Naive thymus-derived CD8-positive, alpha-beta T cell (primary cell): ENCODE measurements at places on chromosomes 7 and 10. TPM values are rescaled to one million over a fixed set of nuclear protein-coding genes. Genes with fewer than 3 reads are reported as not detected.
A peak's percentile ranks its signal among the peaks of the same experiment; 100 is the strongest.

DNA sequence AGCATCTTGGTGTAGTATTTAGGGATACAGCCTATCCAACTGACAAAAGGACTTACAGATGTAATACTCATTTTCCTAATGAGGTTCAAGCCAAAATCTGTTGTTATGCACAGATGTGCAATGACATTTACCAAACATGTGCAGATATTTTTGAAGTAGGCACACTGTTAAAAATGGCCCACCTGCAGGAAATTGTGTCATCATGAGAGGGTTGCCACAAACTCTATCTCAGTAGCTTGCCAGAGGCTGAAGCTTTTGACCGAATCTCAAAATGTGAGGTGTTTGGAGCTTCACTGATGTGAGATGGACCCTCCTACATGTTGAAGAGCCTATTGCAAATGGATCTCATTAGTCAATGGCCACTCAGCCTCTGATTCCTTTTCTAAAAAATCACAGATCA, 89.7 kb upstream of the CSTF2T start:
- DNase-seq: no peak
- H3K4me1 ChIP-seq: no peaks in the 10 kb centered on the region
- no peaks in the 10 kb centered on the region for H3K27me3 ChIP-seq
- no peak overlapping the region for H3K27ac ChIP-seq
- peaks cover 3% of the 10 kb centered on the region for H3K36me3 ChIP-seq
- no peak overlapping the region for H3K4me3 ChIP-seq

- no peaks in the 10 kb centered on the region for H3K27me3 ChIP-seq
- no peak overlapping the region for H3K4me3 ChIP-seq
- no peaks in the 10 kb centered on the region for H3K4me1 ChIP-seq
- no peaks in the 10 kb centered on the region for H3K36me3 ChIP-seq
Observed at GRCh38 chr7:34497153-34497777, 160.8 kb upstream of the NPSR1 start.

- DNase-seq: peak; percentile 30
- H3K4me1 ChIP-seq: peaks cover 57% of the 10 kb centered on the region
- H3K27ac ChIP-seq: peak overlapping the region; percentile 90
- peak overlapping the region; percentile 69 for H3K4me3 ChIP-seq
- peaks cover 72% of the 10 kb centered on the region for H3K36me3 ChIP-seq
Observed at GRCh38 chr10:11225935-11226334, 208.3 kb downstream of the CELF2 start.

DNA sequence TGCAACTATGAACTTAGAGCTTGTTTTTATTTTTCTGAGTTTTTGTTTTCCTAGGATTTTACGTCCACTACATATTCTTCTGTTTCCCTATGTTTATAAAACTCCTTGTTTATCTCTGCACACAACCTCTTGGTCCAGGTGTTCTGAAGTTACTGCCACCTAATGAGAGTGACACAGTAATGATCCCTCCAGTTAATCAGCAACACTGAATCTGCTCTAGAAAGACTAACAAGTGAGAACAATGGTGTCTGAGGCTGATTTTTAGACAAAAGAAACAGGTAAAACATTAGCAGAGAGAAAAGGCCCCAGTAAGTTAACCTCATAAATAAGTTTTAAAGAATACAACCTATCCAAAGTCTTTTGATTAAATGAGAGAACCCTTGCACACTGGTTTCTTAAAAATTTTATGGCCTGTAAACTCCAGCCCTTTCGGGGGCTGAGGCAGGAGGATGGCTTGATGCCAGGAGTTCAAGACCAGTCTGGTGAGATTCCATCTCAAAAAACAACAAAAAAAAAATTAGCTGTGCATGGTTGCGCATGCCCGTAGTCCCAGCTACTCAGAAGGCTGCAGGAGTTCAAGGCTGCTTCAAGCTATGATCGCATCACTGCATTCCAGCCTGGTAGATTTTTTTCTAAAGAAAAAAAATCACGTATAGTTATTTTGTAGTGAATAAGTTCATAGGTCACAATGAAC, 397.6 kb downstream of the MAGI2 start:
- H3K4me3 ChIP-seq: no peak overlapping the region
- H3K4me1 ChIP-seq: no peaks in the 10 kb centered on the region
- H3K36me3 ChIP-seq: no peaks in the 10 kb centered on the region
- no peaks in the 10 kb centered on the region for H3K27me3 ChIP-seq

- DNase-seq: no peak
- H3K27me3 ChIP-seq: no peaks in the 10 kb centered on the region
- H3K4me1 ChIP-seq: no peaks in the 10 kb centered on the region
- H3K27ac ChIP-seq: no peak overlapping the region
- H3K4me3 ChIP-seq: no peak overlapping the region
- no peaks in the 10 kb centered on the region for H3K36me3 ChIP-seq
Observed at GRCh38 chr10:105148921-105149320, 507.8 kb downstream of the SORCS3 start.

GRCh38 chr7:151349507-151349853, 7.9 kb downstream of the NUB1 start:
- DNase-seq: no peak
- H3K4me3 ChIP-seq: peak overlapping the region; percentile 91
- no peaks in the 10 kb centered on the region for H3K27me3 ChIP-seq

GRCh38 chr7:70660819-70661191, 471.1 kb upstream of the GALNT17 start:
- peaks cover 34% of the 10 kb centered on the region for H3K4me1 ChIP-seq
- no peak overlapping the region for H3K4me3 ChIP-seq
- H3K27me3 ChIP-seq: no peaks in the 10 kb centered on the region
- H3K27ac ChIP-seq: peak overlapping the region; percentile 91
- no peak for DNase-seq
- H3K36me3 ChIP-seq: no peaks in the 10 kb centered on the region

SRRM3 gene
- polyA plus RNA-seq: not detected

ZNF438 gene
- 3.9 TPM for polyA plus RNA-seq
